ENCODE measurements at places on chromosomes 11 and 22.

- DNase-seq = no peak
Measured at GRCh38 chr11:110261195-110262071, 35.0 kb downstream of the RDX start.

DNA sequence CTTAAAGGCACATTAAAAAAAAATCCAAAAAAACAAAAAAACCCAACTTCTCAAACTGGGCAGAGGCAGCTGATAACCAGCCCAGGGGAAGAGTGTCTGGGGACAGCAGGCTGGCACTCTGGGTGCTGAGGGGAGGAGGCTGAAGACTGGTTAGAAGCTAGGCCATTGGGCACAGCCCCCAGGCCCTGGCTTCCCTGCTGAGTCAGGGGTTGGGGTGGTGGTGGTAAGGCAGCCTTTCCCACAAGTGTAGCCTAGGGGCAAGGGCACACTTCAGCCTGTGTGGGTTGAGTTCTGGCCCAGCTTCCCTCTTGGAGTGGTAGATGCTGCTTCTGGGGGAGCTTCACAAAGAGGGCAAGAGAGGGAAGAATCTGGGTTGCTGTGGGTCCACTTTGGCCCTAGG lies 16.3 kb upstream of the ARFGAP3 start:
- DNase-seq = no peak

DNA sequence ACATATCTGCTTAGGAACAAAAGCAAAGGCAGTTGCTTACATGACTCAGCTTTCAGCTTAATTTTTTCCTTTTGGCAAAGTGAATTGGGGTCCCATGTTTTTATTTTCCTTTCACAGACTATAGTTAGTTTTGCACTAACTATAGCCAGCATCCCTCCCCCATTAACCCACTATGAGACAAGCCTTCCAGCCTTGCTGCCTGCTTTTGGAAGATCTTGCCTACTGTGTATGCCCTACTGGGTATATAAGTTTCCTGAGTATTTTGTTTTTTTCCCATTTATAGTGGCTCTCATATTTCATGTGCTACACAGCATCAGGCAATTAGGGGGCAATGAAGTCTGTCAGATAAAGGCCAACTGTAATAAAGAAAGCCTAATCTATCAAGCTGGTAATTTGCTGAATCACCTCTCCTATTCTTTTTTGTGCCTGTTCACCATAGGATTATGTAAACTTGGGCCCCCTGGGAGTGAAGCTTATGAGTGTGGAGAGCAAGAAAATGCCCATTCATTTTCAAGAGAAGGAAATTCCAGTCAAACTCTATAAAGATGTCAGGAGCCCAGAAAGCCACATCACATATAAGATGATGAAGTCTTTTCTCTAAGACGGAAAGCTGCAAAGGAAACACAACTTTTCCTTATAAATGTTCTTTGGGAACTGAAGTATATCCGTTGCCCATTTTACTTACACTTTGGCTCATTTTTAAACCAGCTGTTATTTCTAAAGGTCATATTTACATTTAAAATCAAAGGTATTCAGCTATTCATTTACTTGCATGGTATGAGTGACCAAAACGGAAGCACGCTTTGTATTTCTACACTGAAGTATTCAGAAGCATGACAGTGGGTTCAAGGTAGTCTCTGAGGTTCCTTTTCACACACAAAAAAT lies 64.0 kb downstream of the CCDC83 start:
- no peak for DNase-seq

GRCh38 chr22:30922151-30922611 lies 46.4 kb downstream of the MORC2 start:
- peak; percentile 82 for DNase-seq
